Right cardiac atrium (tissue), 5 donors: ENCODE measurements at places on chromosomes 4 and X.

DNA sequence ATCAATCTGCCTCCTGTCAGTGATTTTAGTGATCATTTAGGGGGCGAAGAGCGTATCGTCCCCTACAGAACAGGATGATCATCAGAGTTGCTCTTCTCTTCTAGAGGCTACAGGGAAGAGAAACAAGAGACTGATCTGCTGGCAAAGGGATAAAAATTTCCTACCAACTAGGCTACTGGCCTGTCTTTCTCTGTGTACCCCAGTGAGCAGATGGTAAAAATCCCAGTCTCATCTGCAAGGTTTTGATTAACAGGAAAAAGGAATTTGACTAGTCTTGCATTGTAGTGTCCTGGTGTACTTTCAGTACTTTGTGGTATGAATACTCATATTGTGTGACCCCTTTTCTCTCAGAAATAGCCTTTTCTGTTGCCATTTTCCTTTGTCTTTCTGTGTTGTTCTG, 21.8 kb upstream of the AADAT start:
- DNase-seq: no peak

- peak; percentile 73 for DNase-seq
Measured at GRCh38 chr4:183919141-183919540, 14.0 kb downstream of the STOX2 start.

- DNase-seq: no peak
Measured at GRCh38 chr4:89222170-89222569, 85.4 kb downstream of the GPRIN3 start.

- no peak for DNase-seq
Measured at GRCh38 chr4:11548597-11549082, 119.9 kb upstream of the HS3ST1 start.

DNA sequence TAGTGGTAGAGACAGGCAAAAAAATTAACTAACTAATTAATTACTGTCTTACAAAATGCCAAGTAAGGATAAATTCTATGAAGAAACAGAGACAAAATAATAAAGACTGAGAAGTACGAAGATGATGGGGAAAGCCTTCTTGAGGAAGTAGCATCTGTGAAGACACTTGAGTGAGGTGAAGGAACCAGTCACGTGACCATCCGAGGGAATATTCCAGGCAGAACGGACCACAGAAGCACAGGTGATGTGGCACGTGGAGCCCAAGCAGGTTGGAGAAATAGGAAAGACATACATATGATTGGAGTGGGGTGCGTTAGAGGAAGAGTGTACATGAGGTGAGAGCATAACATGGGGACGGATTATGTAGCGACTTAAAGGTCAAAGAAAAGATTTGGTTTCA, 30.5 kb upstream of the SPP1 start:
- no peak for DNase-seq

DNA sequence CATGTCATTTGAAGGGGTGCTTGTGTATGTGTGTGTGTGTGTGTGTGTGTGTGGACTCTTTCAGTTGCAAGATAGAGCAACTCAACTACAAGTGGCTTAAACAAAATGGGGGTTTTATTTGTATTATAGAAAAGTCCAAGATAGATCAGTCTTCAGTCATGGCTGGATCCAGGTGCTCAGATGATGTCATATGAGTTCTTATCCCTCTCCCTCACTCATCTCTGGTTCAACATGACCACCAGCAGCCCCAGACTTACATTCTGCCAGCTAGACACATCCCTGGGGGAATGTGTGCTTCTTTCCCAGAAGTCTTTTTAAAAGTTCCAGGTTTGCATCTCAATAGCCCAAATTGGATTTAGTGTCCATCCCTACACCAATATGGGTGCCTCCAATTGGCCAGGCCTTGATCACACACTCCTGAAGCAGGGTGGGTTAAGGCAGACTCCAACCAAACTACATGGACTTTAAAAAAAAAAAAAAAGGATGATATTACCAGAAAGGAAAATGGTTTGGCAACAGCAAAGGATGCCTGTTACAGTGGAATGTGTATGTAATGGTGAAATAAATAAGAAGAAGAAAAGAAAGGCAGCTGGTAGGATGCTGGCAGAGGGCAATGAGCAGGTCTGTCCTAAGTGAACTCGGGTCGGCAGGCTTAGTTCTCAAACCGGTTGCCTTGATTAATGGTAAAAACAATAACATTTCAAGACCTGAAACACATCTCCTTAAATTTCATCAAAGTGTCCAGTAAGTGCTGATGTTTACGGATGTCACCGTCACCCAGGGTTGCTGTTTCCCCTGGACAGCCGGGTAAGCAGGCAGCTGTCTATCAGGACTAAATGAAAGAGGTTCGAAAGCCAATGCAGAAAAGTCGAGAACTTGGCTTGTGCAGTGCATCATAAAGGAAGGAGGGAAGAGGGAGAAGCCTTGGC, 107.7 kb downstream of the SMIM20 start:
- no peak for DNase-seq

GRCh38 chrX:152871260-152871659, 26.6 kb upstream of the ZNF185 start:
- no peak for DNase-seq

DNA sequence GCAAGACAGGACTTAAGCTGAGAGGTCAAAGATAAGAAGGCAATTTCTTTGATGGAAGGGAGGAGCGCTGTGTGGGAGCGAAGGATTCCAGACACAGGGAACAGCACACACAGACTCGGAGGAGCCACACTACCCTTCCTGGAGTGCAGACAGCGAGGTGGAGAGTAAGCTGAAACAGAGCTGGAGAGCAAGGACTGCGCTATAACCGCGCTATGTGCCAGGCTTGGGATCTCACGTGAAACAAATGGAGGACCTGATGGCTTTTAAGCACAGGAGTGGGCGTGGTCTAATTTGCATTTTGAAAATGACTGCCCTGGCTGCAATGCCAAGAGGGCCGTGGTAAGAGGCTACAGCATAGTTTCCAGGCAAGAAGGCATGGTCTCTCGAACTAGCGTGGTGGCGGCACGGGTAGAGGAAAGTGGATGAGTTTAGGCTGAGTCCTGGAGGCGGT, 113.9 kb upstream of the SORBS2 start:
- no peak for DNase-seq

GRCh38 chr4:159220353-159220752, 117.5 kb downstream of the RAPGEF2 start:
- peak; percentile 52 for DNase-seq

GRCh38 chrX:108020631-108021030, 24.2 kb upstream of the VSIG1 start:
- no peak for DNase-seq

- DNase-seq: no peak
Measured at GRCh38 chrX:134444681-134445080, 15.3 kb upstream of the HPRT1 start.

GRCh38 chr4:170400361-170400760, 310.6 kb upstream of the AADAT start:
- DNase-seq: no peak

GRCh38 chr4:10096201-10096977, 20.2 kb downstream of the WDR1 start:
- DNase-seq: peak; percentile 78

DNA sequence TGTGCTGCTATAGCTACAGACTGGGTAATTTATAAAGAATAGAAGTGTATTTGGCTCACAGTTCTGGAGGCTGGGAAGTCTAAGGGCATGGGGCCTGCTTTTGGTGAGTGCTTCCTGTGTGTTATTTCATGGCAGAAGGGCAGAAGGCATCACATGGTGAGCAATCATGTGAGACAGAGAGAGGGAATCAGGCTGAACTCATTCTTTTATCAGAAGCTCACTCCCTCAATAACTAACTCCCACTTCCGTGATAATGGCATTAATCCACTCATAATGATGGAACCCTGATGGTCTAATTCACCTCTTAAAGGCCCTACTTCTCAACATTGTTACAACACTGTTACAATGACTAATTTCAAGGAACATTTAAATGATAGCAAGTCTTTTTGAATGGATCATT, 129.4 kb downstream of the FAT4 start:
- DNase-seq: no peak

- DNase-seq: no peak
Measured at GRCh38 chrX:129979207-129979920, 3.1 kb upstream of the BCORL1 start.

DNA sequence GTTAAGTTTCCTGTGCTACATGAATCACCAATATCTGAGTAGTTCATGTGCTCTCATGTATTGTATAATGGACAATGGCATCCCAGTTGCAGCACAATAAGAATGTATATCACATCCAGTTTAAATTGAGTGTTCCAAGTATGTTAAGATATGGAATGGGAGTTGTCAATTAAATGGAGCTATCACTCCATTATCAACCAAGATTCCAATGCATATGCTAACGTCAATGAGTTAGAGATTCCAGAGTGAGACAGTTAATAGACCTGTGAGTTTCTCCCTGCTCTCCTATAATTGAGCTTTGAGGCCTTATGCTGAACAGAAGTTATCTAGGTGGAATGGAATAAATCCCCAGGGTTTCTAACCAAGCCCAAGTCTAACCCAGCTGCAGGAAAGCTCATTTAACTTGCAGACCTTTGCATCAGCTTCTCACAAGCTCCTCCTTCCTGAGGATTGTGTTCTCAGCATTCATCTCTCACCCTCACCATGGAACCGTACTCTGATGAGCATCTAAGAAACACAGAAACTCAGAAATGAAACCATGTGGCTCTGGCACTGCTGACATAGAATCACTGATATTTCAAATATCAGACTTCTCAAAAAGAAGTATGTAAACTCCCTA, 84.8 kb downstream of the TIGD2 start:
- DNase-seq: no peak

DNA sequence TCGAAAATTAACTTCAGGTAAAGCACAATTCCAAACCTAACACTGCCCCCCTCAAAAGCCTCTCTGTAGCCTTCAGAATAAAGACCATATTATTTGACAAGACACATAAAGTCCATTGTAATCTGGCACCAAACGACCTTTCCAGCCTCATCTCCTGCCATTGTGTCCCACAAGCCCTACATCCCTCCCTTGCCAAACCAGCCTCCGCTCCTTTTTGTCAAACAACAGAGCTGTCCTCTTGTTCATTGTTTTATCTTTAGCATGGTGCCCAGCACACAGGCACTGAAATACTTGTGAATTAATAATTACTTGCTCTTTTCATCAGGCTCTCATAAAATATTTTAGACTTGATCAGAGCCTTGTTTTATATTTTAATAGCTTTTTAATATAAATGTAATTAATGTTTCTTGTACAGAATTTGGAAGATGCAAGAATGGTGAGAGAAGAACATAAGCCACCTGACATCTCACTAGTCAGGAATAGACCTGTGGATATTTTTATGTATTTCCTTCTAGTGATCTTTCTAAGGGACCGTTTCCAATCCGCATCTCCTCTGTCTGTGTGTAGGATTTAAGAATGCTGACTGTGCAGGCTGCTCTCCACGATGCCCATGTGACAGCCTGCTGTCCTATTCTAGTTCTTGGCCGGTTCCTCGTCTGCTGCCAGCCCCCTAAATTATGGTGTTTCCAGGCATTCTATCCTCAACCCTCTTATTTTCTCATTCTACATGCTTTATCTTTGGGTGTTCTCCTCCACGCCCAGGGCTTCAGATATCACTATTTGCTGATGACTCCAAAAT, 3.0 kb upstream of the IRF2 start:
- DNase-seq: no peak

- DNase-seq: peak; percentile 91
Measured at GRCh38 chrX:23434356-23434884, 99.8 kb downstream of the PTCHD1 start.

DNA sequence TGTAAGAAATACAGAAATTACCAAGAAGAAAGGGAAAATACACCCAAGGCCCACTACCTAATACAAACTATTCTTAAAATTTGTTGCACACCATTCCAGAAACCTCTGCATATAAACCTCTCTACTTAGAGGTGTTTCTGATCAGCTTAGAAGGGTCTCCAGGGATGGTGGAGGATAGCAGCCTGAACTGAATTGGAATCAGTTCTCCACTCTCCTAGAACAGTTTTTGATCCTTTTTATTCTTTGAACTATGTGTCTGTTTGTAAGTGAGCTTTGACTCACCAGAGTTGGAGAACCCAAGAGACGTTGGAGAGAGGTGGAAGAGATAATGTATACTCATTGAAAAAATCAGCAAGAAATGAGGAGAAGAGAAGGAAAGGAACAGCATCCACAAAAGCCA, 96.6 kb upstream of the OTUD4 start:
- no peak for DNase-seq

DNA sequence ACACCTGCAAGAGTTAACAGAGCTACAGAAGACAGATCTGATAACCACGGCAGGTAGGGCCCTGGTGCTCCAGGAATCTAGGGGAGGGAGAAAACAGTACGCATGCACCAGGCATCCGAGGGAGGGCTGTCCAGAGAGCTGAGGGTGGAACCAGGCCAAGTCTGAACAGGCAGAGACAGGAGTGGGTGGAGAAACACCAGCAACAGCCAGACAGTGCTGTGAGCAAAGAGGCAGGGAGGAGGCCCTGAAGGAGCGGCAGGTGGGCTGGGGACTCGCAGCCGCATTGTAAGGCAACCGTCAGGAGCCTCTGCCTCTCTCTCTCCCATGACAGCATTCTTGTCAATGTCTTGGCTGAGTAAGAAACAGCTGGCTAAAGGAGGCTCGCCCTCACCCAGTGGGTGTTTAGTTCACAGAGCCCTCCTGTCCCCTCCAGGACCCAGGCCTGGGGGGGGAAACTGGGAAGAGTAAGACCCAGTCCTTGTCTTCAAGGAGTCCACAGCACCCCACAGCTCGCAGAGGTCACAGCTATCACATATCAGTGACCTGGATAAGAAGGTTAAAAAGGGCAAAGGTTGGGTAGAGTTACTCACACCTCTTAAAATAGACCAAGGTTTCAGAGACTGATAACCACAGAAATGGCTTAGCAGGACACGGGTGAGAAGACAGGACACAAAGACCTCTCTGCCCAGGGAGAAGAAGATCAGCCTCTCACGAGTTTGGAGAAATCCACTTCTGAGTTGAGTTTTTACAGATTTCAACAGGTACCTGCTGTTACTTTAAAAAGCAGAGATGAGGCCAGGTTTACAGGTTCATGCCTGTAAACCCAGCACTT, 10.5 kb downstream of the ACSL1 start:
- DNase-seq: peak; percentile 80

- no peak for DNase-seq
Measured at GRCh38 chrX:41666251-41666650, 22.5 kb upstream of the GPR34 start.

DNA sequence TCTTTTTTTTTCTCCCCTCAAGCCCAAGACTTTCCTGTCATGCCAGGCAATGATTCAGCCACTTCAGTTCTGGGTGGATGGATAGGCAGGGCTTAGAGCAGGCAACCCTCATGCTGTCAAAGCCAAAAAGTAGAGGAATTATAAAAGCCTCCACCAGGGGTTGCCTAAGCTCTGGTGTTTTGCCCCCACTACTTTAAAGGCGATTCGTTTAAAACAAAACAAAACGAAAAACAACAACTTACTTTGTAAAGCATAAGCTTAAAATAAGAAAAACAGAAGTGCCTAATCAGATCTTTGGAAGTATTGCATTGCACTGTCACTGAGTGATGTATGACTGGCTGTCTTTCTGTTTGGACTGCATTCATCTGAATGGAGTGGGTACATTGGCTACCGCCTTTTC, 5.3 kb upstream of the IDS start:
- no peak for DNase-seq

GRCh38 chr4:1204828-1205585, 32.6 kb upstream of the SPON2 start:
- peak; percentile 68 for DNase-seq
